Umbilical cord (tissue), 2 donors: ENCODE measurements at places on chromosomes 5 and 9. TPM values are rescaled to one million over a fixed set of nuclear protein-coding genes. Genes with fewer than 3 reads are reported as not detected.
A peak's percentile ranks its signal among the peaks of the same experiment; 100 is the strongest.

Gene SLC36A2
- 1.7 TPM for total RNA-seq

DNA sequence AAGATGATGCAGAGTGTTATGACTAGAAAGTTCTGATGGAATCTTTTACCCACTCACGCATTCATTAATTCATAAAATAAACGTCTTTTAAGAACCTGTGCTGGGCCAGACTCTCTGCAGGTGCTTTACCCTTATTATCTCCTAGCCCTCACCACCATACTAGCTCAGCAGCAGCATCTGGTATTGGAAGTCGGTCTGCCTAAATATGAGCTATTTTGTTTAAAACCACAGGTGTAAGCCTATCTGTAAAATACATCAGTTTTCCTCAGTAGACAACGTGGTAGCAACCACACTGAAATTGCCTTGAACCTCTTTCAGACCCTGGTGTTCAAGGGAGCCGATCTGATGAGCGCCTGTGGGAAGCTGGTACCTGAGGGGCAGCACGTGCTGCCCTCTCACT, 69.4 kb downstream of the PPIC start:
- no peak for DNase-seq

- no peak for DNase-seq
Measured at GRCh38 chr5:67447732-67448131, 251.1 kb upstream of the CD180 start.

- DNase-seq: no peak
Measured at GRCh38 chr5:55173687-55174230, 782 bp upstream of the CDC20B start.

DNA sequence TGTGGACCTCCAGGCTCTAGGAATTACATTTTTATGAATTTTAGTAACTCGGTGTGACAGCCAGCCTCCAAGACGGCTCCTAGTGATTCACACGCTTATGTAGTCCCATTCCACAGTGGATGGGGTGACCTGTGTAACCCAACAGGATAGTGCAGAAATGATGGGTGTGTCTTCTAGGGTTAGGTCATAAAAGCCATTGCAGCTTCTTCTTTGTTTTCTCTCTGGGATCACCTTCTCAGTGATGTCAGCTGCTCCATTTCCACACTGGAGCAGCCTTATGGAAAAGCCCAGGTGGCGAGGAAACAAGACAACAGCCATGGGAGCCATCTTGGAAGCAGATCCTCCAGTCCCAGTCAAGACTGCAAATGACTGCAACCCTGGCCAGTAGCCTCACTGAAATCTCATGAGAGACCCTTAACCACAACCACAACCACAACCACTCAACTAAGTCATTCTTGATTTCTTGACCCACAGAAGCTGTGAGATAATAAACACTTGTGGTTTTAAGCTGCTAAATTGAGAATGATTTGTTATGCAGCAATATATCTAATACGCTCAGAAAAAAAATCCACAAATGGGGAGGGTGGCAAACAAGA, 5.1 kb upstream of the GNPDA1 start:
- DNase-seq: no peak

DNA sequence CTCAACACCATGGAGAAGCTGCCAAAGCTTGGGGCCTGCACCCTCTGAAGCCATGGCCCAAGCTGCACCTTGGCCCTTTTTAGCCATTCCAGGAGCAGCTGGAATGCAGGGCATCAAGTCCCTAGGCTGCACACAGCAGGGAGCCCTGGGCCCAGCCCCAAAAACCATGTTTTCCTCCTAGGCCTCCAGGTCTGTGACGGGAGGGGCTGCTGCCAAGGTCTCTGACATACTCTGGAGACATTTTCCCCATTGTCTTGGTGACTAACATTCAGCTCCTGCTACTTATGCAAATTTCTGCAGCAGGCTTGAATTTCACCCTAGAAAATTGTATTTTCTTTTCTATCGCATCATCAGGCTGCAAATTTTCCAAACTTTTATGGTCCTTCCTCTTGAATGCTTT, 64.6 kb downstream of the ELOVL7 start:
- no peak for DNase-seq

GRCh38 chr9:134159566-134160245, 4.7 kb downstream of the RNU6ATAC start:
- no peak for DNase-seq

- no peak for DNase-seq
Measured at GRCh38 chr9:6676254-6676921, 30.9 kb upstream of the GLDC start.

DNA sequence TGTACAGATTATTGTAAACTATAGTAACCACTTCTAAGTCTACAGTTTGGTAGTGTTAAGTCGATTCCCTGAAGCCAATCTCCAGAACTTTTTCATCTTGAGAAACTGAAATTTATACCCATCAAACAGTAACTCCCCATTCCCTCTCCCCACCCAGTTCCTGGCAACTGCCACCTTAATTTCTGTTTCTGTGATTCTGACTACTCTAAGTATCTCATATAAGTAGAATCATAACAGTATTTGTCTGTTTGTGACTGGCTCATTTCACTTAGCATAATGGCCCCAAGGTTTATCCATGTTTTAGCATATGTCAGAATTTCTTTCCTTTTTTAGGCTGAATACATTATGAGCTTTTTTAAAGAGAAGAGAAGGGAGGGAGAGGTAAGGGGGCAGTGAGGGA, 61.4 kb downstream of the SPOCK1 start:
- no peak for DNase-seq

- no peak for DNase-seq
Measured at GRCh38 chr5:173316339-173317020, 11.7 kb downstream of the STC2 start.

- no peak for DNase-seq
Measured at GRCh38 chr5:132460846-132461568, 29.6 kb downstream of the IRF1 start.

GRCh38 chr5:4817767-4818166, 322.4 kb upstream of the ADAMTS16 start:
- no peak for DNase-seq

Gene CBY3
- total RNA-seq: not detected

DNA sequence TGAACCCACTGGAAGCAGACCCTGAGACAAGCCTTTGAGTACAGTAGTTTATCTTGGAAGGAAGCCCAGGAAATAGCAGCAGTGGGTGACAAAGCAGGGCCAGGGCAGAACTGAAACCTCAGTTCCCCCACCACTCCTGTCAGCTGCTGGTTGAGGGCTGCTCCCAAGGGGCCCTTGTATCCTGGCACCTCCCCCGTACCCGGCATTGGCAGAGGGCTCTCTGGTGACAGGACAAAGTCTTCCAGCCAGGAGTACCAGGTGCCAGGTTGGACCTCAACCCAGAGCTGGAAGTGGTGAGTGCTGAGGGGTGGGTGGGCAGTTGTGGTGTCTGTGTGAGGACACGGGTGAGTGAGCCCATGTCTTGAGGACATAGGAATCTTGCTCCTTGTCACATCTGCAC, 123.3 kb downstream of the PHF2 start:
- no peak for DNase-seq

Gene HAVCR1
- total RNA-seq: not detected

Gene ADRA1B
- total RNA-seq: 0.48 TPM

- DNase-seq: no peak
Measured at GRCh38 chr5:87327998-87328397, 60.3 kb downstream of the RASA1 start.

DNA sequence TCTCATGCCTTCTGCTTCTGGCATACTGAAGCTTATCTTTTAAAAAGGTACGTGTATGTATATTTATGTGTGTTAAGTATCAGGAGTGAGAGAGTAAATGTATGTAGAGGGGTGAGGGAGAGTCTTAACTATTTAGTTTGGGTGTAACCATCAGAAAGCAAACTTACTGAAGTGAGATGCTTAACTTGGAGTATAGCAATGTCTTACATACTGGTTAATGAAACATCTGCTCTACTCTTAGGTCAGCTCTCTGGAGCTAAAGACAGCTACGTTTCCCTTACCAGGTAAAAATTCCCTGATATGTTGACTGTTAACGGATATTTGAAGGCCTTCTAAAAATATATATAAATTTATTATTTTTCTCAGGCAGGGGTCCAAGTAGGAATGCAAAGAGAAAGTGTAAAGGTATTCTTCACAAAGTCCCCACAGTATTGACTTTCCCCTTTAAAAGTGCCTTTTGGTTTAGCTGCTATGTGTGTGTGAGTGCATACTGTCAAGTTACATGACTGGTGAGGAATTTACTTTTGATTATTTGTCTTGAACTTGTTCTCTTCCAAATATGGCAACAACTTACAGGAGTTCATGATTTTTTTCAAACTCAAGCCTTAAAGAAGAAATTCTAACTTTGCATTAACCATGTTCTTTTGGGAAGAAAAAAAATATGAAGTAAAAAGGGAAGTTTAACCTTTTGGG, 12.3 kb upstream of the C5orf24 start:
- DNase-seq: peak; percentile 17

- DNase-seq: no peak
Measured at GRCh38 chr9:96304230-96304629, 2.3 kb upstream of the HSD17B3 start.
